Central memory CD8-positive, alpha-beta T cell (primary cell): ENCODE measurements at places on chromosomes 7 and 10.

DNA sequence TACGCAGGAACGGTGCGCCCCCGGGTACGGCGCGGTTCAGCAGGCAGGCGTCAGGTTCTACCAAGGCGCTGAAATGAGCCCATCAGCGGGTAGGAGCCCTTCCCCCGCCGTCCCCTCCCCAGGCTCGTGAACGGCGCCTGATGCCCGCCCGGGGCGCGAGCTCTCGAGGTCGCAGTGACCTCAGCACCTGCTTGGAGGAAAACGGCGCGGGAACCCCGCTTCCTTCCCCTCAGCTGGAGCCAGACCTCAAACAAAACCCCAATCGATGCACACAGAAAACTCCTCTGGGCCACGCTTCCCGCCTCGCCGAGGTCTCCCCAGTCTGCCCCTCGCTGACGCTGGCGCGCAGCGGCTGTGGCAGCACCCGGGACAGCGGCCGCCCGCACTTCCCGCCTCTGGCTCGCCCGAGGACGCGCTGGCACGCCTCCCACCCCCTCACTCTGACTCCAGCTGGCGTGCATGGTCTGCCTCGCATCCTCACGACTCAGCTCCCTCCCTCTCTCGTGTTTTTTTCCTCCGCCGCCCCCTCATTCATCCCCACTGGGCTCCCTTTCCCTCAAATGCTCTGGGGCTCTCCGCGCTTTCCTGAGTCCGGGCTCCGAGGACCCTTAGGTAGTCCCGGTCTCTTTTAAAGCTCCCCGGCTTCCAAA lies 514 bp upstream of the GAD2 start:
- no peak for DNase-seq

DNA sequence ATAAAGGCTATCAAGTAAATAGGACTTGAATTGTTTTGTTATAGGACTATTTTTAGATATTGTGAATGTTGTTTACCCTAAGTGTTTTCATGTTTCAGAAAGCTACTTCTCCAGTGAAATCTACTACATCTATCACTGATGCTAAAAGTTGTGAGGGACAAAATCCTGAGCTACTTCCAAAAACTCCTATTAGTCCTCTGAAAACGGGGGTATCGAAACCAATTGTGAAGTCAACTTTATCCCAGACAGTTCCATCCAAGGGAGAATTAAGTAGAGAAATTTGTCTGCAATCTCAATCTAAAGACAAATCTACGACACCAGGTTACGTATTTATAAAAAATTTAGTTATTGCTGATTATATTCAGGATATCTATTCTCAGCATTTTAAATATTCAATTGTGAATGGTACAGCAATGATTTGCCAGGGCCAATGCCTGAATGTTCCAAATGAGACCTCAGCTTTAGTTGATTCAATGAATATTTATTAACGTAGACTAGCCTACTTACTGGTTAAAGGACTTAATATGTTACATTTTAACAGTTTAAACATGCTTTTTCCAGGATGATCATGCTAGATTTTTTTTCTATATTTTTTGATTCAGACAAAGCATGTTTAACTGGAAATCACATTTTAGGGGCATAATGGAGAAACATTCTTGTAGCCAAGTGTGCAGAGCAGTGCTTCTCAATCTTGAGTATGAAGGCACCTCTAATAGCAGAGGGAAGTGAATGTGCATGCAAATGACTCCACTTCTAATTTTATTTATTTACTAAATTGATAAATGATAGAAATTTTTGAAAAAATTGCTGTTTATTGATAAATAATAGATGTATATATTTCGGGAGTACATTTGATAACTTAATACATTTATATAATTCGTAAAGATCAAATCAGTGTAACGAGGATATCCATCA lies 18.2 kb downstream of the ANLN start:
- DNase-seq, result no peak

GRCh38 chr10:70753841-70754621 lies 31.1 kb downstream of the TBATA start:
- no peak for DNase-seq

DNA sequence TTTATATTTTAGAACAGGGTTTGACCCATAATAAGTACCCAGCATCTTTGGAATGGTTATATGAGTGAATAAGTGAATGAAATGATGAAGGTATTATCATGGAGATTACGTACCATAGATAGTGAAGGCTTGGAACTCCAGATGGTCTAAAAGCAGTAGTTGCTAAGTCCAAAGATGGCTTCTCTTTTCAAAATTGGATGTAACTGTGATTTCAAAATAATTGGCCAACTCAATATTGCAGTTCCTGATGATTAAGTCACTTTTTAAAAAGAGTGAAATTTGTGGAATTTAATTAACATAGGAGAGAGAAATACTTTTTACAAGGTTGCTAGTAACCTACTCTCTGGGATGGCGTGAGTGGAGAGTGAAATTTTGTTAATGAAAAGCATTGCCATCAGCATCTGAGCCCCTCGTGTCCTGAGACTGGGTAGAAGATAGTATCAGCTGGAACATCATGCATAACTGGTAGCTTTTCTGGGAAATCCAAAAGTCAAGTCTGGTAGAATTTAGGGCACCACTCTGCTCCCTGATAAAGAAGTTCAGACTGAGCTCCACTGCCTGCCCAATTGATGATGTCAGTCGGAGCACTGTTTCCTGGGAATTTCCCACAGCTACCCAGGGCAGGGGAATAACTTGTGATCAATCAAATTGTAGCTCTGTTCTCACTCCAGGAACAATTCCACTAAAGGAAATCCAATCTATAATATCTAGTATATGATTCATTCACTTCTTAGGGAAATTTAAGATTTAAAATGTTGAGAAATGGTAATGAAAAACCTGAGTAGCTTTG lies 3.2 kb downstream of the GPR141 start:
- DNase-seq, result no peak

GRCh38 chr10:3978761-3979160 lies 193.8 kb upstream of the KLF6 start:
- DNase-seq, result no peak

- DNase-seq, result no peak
These were observed 123.8 kb upstream of the INHBA start for GRCh38 chr7:41826641-41827040.
